Esophagus squamous epithelium (tissue), 5 donors: ENCODE measurements at places on chromosomes 13 and 19.

DNA sequence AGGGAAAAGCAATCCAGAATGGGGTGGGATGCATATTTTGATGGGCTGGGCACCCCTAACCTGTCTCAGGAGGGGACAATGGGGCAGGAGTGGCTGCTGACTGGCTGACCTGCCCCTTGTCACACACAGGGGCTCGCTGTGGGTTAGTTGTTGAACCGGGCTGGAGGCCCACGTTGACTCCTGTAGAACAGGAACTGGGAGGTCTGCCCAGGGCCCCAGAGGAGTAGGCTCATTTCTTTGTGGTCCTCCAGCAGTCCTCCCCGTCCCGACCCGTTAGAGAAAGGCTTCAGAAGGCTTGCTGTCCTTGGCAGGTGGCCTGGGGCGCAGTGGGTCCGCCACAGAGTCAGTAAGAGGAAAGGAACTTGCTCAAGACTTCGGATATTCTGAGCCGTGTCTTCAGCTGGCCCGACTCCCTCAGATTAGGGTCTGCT lies 70.1 kb downstream of the COL4A1 start:
- peak overlapping the region; percentile 77 for H3K27ac ChIP-seq
- no peaks in the 10 kb centered on the region for H3K27me3 ChIP-seq
- H3K4me3 ChIP-seq, result no peak overlapping the region
- no peak for DNase-seq

DNA sequence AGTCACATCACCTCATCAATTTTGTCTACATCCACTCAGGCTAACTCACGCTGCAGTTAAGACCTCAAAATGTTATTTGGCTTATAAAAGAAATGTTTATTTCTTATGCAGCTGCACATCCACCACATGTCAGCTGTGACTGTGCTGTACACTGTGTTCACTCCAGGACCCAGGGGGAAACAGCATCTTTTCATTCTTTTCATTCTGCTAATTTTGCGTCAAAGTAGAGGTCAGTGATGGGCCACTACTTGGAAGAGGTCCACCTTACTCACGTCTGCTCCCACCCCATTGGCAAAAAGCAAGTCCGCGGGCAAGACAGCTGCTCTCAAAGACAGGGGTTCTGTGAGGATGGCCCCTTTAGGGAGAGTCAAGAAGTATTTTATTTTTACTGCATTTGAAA lies 4.5 kb upstream of the DCT start:
- no peak overlapping the region for H3K27ac ChIP-seq
- no peaks in the 10 kb centered on the region for H3K4me1 ChIP-seq
- DNase-seq, result no peak
- H3K4me3 ChIP-seq, result no peak overlapping the region
- H3K36me3 ChIP-seq, result no peaks in the 10 kb centered on the region
- H3K27me3 ChIP-seq, result no peaks in the 10 kb centered on the region

DNA sequence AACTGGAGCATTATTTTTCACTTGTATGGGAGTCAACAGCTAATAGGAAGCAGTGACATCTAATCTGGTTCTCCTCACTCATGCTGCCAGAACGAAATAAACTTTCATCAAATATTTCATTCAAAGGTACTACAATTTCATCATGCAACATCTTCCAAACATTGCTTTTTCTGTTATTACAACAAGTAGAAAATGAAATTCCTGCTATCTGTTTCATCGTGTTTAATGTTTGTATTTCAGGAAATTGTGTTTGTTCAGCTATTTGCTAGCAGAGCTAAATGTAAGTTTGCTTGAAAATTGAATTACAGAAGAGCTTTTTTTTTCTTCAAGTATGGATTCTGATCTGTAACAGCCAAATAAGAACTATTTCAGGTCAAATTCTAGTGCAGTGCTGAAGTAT lies 90.1 kb downstream of the SLITRK6 start:
- no peaks in the 10 kb centered on the region for H3K4me1 ChIP-seq
- H3K27me3 ChIP-seq, result no peaks in the 10 kb centered on the region
- no peak overlapping the region for H3K27ac ChIP-seq
- no peak for DNase-seq
- no peaks in the 10 kb centered on the region for H3K36me3 ChIP-seq

DNA sequence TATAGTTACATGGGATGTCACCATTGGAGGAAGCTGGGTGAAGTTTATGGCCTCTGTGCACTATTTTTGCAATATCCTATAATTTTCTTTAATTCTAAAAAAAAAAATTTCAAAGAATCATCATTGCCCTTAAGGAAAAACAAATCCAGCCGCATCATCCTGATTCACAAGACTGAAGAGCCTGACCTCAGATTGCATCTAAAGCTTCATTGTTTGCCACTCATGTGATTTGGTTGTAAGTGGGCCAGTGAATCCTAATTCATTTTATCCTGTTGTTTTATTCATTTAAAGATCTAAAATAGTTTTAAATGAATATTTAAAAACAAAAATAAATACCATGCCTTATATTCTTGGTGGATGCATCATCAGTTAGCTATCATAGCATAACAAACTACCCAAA lies 504.5 kb downstream of the TBC1D4 start:
- DNase-seq, result no peak
- H3K36me3 ChIP-seq, result no peaks in the 10 kb centered on the region
- no peak overlapping the region for H3K27ac ChIP-seq
